ENCODE measurements at places on chromosomes 6 and 20.

DNA sequence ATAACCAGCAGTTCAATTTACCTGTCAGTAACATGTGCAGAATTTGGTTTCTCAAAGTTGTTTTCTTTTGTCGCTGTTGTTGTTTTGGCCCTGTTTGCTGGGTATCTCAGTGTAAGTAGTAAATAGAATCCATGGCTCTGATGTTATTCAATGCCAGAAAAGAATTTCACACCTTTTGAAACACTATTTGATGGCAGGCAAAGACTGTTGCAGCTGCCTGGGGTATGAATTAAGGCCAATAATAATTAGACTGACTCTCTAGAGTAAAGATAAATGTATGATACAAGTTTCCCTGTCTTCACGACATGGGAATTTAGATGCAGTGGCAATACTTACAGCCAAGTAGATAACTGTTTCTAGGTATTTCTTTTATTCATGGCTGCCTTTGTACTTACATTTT, 281.4 kb downstream of the CD83 start:
- no peak for ATAC-seq

GRCh38 chr6:169296170-169296569, 42.5 kb upstream of the THBS2 start:
- ATAC-seq: no peak

DNA sequence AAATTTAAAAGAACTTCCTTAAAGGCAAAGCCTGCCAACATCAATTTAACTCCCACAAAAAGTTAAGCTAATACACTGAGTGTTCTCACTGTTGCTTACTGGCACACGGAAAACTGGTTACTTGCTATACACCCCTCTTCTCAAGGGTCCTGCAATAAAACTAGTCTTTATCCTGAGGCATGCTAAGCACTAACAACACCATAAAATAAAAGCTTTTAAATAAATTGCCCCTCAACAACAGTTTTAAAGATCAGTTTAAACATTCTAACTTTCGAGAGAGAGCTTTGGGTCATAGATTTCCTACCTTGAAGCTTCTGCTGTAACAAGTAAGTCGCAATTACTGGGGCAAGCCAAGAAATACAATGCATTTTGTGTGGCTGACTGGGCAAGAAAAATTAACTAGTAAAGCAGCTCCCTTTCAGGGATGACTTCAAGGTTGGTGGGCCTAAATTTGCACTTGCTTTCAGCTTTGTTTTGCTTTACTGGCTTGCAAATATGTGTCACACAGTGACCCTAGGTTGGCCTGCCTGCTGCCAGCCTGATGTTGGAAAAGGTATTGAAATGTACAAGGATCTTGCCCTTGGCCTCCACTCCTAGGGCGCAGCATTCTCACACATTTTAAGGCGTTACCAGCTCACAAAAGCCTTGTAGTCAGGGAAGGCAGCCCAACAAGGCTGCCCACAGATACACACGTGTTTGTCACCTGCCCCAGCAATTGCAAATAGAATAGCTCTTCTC, 4.0 kb upstream of the HEY2 start:
- ATAC-seq: no peak

GRCh38 chr6:43858161-43859153, 88.4 kb downstream of the VEGFA start:
- no peak for ATAC-seq

GRCh38 chr6:23245572-23245971, 676.2 kb downstream of the HDGFL1 start:
- no peak for ATAC-seq

DNA sequence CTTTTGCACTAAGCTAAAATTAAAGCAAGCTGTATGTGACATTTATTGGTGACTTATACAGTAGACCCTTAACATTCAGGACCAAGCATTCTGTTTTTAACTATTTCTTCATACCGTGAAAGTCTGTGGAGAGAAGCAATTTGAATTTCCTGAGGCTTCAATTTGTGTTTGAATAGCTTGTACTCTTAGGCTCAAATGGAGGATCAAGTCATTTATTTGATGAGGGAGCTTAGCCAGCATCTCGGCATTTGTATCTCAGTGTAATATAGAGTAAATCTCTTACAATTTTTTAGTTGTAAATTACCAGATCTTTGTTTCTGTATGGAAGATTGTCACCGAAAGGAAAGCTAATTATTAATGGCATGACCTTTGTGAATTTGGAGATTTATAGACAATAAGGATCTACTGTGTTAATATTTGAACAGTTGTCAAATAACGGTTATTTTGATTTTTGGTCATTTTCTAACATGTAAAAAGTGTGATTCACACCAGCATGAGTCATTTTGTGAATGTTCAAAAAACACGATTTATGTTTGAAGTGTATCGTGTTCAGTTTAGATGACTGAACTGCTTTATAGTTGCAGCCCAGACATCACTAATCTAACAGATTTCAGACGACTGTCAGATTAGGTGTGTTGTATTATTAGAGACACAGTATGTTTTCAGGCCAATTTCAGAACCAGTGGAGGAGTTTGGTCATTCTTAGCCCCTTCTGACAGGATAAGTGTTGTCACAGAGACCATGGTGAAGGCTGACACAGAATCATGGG, 332.9 kb downstream of the CDKAL1 start:
- no peak for ATAC-seq

GRCh38 chr6:135993361-135993760, 141.9 kb downstream of the PDE7B start:
- no peak for ATAC-seq

DNA sequence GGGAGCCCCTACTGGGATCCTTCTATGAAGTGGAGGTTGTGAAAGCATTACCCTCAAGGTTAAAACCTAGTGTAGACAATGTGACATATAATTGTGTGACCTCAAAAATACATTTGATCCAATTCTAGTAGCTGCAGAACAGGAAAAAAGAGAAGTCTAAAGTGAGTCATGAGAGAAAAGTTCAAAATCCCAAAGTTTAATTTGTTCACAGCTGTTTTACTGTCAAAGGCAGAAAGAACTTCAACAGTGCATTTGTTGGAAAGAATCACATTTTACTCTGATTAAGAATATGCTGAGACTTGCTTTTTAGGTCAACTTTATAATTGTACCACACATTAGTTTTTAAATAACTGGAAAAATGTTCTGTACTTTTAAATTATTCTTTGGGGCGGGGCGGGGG, 1027.4 kb upstream of the FLRT3 start:
- ATAC-seq: no peak

- ATAC-seq: no peak
Observed at GRCh38 chr20:3760655-3761348, 6.8 kb downstream of the ADISSP start.

GRCh38 chr6:136716917-136717715, 75.2 kb downstream of the MAP3K5 start:
- ATAC-seq: no peak

- ATAC-seq: no peak
Observed at GRCh38 chr6:41571021-41571780, 25.0 kb downstream of the FOXP4 start.

- ATAC-seq: no peak
Observed at GRCh38 chr6:77361018-77361417, 102.3 kb downstream of the HTR1B start.

GRCh38 chr20:45779011-45779915, 12.4 kb downstream of the WFDC3 start:
- no peak for ATAC-seq

GRCh38 chr6:167566711-167567141, 241.8 kb downstream of the TTLL2 start:
- ATAC-seq: no peak

GRCh38 chr6:108920751-108921150, 72.5 kb downstream of the ARMC2 start:
- ATAC-seq: no peak

Measured in activated CD4-positive, CD25-positive, alpha-beta regulatory T cell treated with anti-CD3 and anti-CD28 coated beads, Interleukin-2, amount 50 U/mL, for 24 hours (primary cell).